Upper lobe of right lung (tissue), 1 donor: ENCODE measurements at places on chromosomes 2 and 18. TPM values are rescaled to one million over a fixed set of nuclear protein-coding genes. Genes with fewer than 3 reads are reported as not detected.
A peak's percentile ranks its signal among the peaks of the same experiment; 100 is the strongest.

Gene LYPD6
- 0.29 TPM for total RNA-seq

Gene BOLL
- total RNA-seq, result not detected

Gene CNTNAP5
- not detected for total RNA-seq

Gene OTX1
- not detected for total RNA-seq

Gene SLC4A5
- total RNA-seq, result 3.2 TPM

Gene RAMP1
- total RNA-seq, result 11.1 TPM

Gene ERBB4
- 22.6 TPM for total RNA-seq

- no peak for DNase-seq
These were observed 42.1 kb upstream of the SIGLEC15 start for GRCh38 chr18:45783097-45784075.

DNA sequence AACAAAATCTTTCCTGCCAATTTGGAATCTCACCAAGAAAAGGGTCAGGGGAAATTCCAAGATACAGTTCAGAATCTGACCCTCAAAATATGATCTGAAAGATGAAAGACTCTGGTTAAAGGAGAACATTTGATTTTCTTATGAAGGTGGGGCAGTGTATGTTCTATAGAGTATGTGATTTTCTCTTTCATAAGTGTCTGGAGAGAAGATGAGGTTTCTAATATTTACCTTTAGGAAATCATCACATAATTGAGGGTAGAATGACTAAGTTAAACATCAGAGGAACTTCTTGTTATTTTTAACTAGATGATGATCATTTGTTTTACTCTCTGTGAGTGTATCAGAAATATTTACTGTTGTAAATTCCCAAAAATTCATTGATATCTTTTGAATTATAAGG is 27.8 kb upstream of the MBOAT2 start:
- DNase-seq, result no peak

DNA sequence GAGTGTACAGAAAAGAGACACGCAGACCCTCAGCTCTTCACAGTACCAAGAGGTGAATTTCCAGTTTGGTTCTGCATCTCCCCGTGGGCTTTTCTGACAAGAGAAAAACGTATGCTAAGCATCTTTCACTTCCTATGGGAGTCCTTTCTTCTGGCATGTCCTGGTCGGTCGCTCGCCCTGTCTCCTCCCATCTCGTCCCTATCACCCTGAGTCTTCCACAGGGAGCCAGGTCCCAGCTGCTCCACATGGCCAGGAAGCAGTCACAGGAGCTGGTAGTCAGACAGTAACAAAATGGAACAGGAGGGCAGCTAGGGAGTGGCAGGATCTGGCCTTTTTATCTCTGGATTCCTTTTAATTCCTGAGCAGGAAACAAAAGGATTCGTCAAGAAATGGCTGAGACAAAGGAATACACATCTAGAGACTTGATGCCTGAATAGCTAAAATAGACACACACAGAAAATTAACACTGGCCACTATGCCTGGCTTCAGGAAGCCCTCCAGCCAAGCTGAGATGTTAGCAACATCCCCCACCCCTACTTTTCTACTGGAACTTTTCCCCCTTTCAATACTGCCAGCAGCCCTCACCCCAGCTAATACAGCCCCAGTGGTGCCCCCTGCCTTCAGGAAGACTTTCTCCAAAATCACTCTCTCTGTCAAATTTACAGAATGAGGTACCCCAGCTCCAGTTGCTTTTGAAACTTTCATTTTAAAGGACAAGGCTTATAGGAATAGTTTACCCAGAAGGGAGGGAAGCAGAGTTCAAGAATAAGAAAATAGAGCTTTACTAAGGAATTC is 136.1 kb downstream of the DNER start:
- DNase-seq, result no peak

GRCh38 chr2:162118166-162119031 is 33.6 kb downstream of the GCG start:
- DNase-seq, result no peak

DNA sequence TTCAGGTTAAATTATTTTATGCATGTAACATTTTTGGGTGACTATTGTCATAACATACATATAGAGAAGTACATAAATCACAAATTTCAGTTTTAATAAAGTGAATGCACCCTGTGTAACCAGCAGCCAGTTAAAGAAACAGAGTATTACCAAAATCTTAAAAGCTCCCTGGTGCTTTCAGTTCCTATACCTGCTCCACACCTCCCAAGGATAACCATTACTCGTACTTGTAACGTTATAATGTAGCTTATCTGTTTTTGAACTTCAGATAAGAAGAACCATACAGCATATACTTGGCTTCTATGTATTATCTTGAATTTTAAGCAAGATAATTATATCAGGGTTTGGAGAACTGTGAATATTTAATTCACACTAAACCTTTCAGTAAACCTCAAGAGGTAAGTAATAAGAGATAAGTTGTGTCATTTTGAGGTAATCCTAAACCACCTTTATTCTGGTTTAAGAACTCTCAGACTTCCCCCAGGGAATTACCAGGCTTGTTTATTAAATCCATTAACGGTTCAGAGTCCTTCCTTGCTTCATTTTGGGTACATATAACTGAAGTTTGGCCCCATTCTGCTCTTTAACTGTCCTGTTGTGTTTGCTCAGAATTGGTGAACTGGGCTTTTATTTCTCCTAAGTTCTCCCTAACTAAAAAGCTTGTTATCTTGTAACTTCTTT is 58.6 kb downstream of the LCLAT1 start:
- DNase-seq, result no peak

DNA sequence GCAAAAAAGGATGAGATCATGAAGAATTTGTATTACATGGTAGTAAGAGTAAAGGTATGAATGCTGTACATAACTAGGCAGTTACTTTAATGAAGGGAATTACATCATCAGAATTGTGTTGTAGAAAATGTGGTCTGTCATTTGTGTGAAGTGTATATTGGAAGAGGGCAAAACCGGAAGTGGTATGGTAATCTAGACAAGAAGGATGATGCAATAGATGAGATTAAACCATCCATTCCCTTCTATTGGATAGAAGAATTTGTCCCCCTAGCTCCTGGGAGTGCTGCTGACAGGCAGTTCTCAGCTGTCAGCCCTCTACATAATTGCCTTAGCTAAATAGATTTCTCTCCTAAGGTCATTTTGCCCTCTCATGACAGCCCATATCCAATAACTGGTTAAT is 55.9 kb upstream of the BARD1 start:
- no peak for DNase-seq

DNA sequence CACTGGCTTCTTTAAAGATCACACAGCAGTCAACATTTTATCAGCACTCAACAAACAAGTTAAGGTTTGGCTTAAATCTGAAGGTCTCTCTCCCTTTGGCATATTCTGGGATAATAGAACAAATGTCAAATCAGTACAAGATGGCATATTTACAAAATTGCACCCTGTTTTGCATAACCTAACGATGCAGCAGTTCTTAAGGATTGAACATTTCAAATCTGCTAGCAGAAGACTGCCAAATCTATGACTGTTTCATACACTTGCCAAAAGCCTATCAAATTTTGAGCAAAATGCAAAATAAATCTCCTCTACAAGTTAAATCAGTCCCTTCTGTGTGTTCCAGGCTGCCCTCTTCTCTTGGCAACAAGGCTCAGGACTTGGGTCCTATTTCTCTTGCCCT is 73.6 kb downstream of the DPP4 start:
- no peak for DNase-seq

- no peak for DNase-seq
These were observed 215.7 kb upstream of the HNMT start for GRCh38 chr2:137748533-137748932.

- DNase-seq, result peak; percentile 85
These were observed 536 bp downstream of the VPS54 start for GRCh38 chr2:64018701-64019082.

DNA sequence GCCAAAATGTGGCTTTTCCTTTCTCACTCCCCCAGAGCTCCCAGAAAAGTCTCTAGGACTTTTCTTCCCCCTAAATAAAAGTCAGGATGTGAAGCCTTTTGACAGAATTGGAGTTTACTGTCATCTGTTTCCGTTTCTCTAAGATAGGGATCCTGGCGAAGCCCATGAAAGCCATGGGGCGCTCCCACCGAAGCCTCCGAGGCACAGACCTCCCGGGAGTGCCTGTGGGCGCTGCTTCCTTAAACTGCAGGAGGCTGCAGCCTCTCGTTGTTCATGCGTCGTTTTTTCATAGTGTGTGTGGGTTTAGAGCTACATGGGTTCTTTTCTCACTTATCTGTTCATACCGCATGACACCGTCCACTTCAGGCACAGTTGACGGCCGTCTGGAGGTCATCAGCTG is 56.8 kb downstream of the ASAP2 start:
- peak; percentile 68 for DNase-seq

- no peak for DNase-seq
These were observed 77.2 kb downstream of the FANCL start for GRCh38 chr2:58163913-58164312.

DNA sequence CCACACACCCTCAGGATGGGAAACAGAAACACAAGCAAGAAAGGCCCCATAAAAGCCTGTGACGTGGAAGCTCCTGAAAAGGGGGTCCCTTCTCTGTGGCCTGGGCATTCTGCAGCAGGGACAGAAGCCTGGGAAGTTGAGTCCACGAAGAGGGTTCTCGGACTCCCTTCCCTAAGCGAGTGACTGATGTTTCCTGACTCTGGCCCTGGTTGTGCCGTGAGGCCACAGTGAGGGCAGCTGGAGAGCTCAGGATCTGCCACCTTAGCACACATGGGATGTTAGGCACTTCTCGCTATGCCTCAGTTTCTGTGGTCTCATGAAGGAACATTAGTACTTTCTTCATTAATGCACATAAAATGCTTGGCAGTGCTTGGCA is 87.2 kb upstream of the ZFP36L2 start:
- no peak for DNase-seq

DNA sequence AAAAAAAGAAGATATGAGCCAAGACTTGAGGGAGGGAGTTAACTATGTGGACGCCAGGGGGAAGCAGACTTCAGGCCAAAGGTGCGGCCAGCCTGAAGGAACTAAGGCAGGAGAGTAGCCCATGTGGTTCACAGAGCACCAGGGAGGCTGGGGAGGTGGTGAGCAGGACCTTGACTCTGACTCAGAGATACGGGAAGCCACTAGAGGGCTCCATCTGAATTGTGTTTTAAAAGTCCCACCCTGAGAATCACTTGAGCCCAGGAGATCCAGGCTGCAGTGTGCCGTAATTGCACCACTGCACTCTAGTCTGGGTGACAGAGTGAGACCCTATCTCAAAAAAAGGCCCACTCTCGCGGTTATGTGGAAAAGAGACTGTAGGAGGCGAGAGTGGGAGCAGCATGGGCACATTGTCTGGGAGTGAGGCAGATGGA is 12.3 kb downstream of the CEP192 start:
- DNase-seq, result no peak

DNA sequence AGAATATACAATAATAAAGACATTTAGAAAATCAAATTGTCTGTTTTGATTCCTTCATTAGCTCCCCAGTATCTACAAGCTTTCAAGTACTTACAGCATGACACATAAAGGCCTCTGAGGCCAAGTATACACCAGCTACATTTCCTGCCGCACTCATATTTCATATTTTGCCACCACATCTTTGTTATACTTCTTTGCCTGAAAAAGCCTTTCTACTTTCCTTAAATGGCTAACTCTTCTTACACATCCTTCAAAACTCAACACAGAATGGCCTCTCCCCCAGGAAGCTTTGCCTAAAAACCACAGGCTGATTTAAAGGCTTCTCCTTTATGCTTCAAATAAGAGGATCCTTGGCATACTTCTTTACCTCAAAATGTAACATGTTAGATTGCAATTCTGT is 4.5 kb downstream of the STK17B start:
- no peak for DNase-seq

DNA sequence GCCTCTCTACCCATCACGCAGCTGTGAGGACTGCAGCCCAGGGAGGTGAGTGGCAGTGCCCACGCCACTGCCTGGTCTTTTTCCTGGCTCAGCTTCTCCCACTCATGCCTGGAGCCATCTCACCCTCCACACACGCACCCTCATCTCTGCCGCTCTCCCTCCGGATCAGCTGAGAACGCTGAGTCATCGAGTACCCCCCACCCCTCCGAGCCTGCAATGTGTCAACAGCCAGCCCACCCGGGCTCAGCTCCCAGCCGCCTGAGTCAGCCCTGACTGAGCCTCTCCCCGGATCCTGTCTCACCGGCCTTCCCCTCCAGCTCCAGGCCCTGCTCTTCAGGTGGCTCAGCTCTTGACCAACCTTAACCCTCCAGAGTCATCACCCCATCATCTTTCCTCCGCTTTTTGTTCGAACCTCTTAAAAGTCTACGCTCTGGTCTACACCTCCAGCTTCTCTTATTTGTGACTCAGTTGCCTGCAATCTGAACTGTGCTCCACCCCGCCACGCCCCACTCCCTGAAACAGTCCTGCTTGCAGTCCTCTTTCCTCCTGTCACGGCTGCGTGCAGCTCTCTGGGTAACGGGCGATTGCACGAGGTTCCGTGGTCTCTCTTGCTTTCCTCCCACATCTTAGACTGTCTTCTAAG is 94.4 kb upstream of the ASAP2 start:
- DNase-seq, result no peak
